ENCODE measurements at places on chromosomes 4 and X. TPM values are rescaled to one million over a fixed set of nuclear protein-coding genes. Genes with fewer than 3 reads are reported as not detected.

Gene METAP1
- 39.7 TPM for total RNA-seq

Gene GAB3
- 10.9 TPM for total RNA-seq

Gene HS3ST1
- total RNA-seq: 0.14 TPM

Gene C1QTNF7
- total RNA-seq: 18.2 TPM

Gene TXK
- 2.7 TPM for total RNA-seq

Gene CYSLTR1
- 3.5 TPM for total RNA-seq

Gene CTAG1B
- not detected for total RNA-seq

Gene PAK3
- 7.1 TPM for total RNA-seq

Gene SLC6A8
- total RNA-seq: 16.8 TPM

Gene AFF1
- 51.9 TPM for total RNA-seq

Gene GATA1
- total RNA-seq: 1.4 TPM

Gene WDFY3
- 140 TPM for total RNA-seq

- DNase-seq: no peak
These were observed 12.3 kb downstream of the PDE6B start for GRCh38 chr4:637536-638280.

- no peak for DNase-seq
These were observed 78.1 kb downstream of the NDST3 start for GRCh38 chr4:118112117-118113046.

GRCh38 chr4:153418558-153418957, 47.6 kb upstream of the TMEM131L start:
- DNase-seq: no peak

- no peak for DNase-seq
These were observed 19.9 kb upstream of the PCDH10 start for GRCh38 chr4:133129237-133129636.

- DNase-seq: no peak
These were observed 482 bp downstream of the RNF4 start for GRCh38 chr4:2469192-2469984.

DNA sequence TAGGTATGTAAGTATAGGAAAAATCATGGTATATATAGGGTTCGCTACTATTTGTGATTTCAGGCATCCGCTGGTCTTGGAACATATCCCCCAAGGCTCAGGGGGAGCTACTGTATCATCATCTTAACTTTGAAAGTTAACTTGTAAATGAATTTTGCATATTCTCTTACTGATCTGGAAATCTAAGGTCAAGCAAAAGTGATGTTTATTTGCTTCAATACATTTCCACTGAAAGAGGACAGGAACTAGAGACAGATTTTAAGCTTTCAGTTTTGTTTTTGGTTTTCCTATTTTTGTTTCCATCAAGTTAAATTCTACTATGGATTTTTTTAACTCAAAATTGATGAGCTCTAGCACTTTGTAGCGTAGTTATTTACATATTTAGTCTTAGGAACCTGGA, 56.2 kb downstream of the NAF1 start:
- no peak for DNase-seq

DNA sequence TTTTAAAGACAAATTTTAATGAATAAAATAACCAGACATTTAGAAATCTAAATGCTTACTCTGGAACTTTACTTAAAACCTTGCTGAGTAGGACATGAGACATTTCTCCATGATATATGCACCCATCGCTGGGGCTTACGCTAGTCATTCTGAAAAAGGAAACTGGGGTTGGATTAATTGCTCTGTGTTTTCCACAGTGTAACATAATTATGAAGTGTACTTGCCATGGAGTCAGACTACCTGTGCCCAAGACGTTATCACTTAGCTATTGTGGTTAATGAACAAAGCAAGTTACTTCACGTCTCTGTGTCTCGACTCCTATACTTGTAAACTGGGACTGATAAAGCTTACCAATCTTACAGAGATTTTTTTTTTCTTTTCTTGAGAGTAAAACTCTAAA, 47.8 kb downstream of the SHISA3 start:
- no peak for DNase-seq

DNA sequence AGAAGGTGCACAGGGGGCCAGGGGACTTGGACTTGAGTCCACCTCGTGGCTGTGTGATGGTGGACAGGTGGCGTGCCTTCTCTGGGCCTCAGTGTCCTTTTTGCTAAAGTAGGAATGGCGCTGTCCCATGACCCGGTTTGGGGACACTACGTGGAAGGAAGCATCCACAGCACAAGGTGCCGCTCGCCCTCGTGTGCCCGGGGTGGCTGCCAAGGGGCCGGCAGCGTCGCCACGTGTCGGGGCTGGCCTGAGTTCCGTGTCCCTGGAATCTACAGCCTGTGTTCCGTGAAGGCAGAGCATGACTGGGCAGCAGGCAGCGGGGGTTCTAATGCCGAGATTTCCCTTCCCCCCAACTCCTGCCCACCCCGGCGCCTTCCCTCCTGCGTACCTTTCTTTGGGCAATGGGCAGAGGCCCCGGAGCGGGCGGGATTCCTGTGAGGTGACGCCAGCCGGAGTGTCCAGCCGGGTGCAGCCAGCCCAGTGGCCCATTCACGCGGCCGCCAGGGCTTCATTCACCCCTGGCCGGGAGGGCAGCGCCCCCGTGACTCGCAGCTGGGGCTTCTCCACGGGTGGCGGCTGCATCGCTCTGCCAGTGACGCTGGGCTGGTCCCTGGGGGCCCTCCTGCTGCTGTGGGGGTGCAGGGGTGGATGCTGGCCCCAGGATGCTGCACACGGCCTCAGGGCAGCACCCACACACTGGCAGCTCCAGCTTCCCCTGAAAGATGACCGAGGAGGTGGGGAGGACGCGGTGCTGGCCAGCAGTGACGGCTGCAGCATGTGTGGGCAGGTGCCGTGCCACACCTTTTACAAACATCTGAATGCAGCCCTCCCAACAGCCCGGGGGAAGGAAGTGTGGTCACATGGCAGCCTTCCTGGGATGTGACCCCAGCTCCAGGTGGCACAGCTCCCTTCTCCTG, 21.2 kb downstream of the DOK7 start:
- peak; percentile 60 for DNase-seq

GRCh38 chrX:120718969-120719368, 89.1 kb upstream of the C1GALT1C1 start:
- no peak for DNase-seq

- no peak for DNase-seq
These were observed 4.7 kb upstream of the ARX start for GRCh38 chrX:25020391-25020904.

- DNase-seq: no peak
These were observed 608.4 kb upstream of the PITX2 start for GRCh38 chr4:111231281-111231680.

DNA sequence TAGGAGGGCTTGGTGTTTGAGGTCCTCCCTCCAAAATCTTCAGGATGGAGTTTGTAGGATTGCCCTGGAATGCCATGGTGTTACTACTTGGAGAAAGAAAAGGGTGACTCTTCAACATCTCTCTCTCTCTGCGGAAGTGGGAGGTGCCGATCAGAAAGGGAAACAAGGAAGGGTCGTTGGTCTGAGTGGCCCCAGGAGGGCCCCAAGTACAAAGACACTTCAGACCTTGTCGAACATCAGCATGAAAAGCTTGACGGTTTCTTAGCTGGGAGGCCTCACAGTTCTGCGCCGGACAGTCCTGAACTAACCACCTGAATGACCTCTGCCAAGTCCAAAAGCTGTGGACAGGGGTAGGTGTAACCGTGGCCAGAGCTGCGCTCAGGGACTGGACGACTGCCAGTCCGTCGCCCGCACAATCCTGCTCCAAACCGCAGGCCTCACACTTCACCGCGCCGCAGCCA, 646 bp upstream of the GSX2 start:
- no peak for DNase-seq

DNA sequence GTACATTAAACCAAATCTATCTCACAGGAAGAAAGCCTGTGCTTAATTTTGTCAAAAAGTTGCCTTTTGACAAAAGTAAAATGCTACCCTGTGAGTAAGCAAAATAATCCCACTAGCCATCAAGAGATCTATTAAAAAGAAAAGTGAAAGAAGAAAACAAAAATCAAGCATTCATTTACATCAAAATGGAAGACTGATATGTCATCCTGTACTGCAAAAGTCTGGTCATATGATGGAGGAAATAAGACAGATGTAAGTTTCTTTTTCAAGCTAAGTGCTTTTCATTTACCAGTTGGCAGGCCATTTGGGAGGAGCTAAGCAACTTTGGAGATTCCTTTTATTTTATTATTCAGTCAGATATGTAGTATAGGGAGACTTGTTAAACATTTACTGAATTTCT, 387.4 kb downstream of the SPOCK3 start:
- DNase-seq: no peak

- no peak for DNase-seq
These were observed 176.5 kb downstream of the AR start for GRCh38 chrX:67720344-67720743.

GRCh38 chr4:73730867-73731266, 9.5 kb upstream of the CXCL8 start:
- no peak for DNase-seq

DNA sequence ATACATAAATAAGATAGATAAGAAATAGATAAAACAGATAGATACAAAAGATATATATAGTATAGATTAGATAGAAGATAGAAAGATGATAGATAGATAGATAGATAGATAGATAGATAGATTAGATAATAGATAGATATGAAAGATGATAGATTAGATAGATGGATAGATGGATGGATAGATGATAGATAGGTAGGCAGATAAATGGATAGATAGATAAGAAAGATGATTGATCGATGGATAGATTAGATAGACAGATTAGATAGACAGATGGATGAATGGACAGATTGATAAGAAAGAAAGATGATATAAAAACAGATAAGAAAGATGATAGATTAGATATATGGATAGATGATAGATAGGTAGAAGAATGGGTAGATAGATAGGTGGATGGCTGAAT, 90.3 kb downstream of the SMIM20 start:
- no peak for DNase-seq

- DNase-seq: no peak
These were observed 201.0 kb downstream of the SPRY1 start for GRCh38 chr4:123597586-123597985.

- DNase-seq: no peak
These were observed 16.9 kb upstream of the LOC101059915 start for GRCh38 chrX:71650333-71650969.

- DNase-seq: no peak
These were observed 52.3 kb downstream of the ARHGEF6 start for GRCh38 chrX:136728393-136728792.

DNA sequence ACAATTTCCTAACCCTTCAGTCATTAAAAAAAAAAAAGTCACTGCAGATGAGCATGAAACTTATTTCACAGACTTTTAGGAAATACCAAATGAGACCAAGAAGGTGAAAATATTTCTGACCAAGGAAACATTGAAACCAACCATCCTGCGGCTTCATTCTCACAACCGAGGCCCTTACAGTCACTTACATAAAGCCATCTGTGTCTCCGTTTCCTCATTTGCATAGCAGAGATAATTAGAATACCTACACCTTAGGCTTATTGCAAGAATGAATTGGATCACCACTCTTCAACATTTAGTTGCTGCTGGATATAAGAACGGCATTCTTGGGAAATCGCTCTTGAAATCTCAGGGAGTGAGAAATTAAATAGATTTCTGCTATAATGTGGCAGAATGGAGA, 356.2 kb downstream of the HS3ST1 start:
- DNase-seq: no peak

- DNase-seq: no peak
These were observed 30.6 kb downstream of the THAP9 start for GRCh38 chr4:82930848-82931755.

DNA sequence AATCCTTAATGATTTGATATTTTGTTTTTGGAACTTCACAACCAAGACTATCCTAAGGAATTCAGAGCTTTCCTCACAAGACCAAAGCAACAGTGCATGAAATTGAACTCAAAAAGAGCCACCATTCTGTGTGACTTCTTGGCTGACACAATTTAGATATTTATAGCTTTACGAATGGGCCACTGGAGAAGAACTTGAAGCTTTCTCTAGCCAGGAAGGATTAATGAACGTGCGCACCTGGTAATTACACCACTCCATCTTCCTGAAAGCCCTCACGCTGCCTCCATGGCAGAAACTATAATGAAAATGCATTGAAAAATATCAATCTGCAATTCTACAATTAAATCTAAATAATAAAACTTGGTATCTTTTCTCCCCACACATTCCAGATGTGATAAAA, 1057.8 kb downstream of the DMD start:
- no peak for DNase-seq

- DNase-seq: no peak
These were observed 124.3 kb upstream of the DIPK2B start for GRCh38 chrX:45324941-45325340.

GRCh38 chrX:54529552-54530356, at the start of gene GNL3L:
GNL3L (plus strand) TSS chrX:54530219; CDS start chrX:54532567, 2,348 bp downstream.
- DNase-seq: peak; percentile 46

DNA sequence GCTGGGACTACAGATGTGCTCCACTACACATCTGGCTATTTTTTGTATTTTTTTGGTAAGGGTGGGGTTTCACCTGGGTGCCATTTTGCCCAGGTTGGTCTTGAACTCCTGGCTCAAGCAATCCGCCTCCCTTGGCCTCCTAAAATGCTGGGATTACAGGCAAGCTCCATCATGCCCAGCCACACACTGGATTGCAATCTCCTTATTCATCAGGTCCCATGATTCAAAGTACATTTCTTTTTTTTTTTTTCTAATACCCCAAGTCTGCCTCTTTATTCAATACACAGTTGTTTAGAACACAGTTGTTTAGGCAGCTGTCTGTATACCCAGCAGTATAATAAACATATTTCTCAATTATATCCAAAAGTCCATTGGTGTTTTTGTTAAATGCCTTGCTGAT, 130.3 kb upstream of the ARSJ start:
- no peak for DNase-seq

- DNase-seq: no peak
These were observed 193.9 kb upstream of the EDNRA start for GRCh38 chr4:147286846-147287587.

DNA sequence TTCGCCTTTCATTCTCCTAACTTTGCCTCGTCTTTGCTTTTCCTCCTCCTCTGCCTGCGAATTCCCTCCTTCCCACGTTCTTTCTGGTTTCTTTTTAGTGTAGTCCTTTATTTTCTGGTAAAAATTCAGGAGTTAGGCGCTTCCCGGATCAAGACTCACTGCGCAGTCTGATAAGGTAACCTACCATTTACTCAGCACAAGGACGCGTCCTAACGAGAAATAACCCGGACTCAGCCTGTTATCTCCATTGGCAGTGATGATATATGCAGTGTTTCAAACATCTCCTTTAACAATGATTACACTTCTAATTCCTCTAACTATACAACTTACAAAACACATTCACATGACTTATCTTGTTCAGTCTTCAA, 357 bp upstream of the ETNPPL start:
- DNase-seq: no peak

DNA sequence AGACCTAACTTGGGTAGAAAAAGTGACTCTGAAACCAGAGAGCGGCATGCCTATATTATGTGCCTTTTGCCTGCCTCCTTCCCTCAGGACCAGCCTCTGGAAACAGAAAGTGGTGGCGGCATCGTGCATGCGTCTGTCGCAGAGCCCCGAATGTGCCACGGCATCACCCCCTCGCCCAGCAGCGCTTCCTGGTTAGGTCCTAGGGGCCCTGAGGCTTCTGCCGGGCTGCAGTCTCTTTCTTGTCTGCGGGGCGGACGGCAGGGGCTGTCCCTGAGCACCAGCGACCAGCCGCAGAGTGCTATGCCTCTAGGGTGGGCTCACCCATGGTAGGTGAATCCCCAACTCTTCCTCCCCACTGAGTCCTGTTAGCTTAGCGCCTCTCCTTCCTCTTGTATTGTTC, 68.7 kb downstream of the VSIG4 start:
- DNase-seq: no peak

GRCh38 chr4:154485127-154485773, 6.3 kb downstream of the DCHS2 start:
- no peak for DNase-seq
